ENCODE measurements at places on chromosomes 11 and 22.

DNA sequence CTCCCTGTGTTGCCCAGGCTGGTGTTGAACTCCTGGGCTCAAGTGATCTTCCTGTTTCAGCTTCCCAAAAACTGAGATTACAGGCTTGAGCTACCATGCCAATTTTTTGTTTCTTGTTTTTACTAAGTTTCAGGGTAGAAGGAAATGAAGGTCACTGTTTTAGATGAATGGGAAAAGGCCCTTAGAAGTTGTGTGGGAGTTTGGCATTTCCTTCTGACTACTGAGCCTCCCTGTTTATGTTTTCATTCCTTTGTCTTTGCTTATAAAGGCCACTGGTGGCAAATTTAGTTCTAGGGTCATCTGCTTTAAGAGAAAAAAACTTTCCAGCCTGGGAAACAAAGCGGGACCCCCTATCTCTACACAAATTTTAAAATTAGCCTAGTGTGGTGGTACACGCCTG lies 22.1 kb downstream of the SRPRA start:
- no peak for DNase-seq

DNA sequence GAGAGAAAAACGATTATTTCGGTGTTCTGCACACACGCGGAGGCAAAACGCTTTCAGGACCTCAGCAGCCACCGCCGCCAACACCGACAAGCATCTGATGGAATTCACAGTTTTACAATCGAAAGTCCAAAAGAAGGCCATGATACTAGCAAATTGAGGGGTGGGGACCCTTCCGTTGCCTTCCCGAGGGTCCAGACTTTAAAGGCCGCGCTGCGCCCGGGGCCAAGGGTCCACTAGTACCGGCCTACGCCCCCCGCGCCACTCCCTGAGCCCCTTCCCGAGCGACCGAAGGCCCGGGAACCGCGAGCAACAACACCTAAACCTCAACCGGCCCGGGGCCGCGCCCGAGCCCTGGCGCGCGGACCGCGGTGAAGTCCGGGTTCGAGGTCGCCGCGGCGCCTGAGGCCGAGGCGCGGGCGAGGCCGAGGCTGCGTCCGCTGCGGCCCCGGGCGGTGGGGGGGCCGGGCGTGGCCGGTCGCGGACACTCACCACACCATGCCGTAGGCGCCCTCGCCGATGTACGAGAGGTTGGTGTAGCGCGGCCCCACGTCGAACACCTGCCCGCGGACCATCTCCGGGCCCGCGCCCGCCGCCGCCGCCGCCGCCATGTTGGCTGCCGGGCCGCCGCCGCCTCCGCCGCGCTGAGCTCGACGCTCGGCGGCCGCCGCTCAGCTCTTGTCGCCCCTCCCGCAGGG lies 465 bp downstream of the MAPK1 start:
- DNase-seq, result no peak

DNA sequence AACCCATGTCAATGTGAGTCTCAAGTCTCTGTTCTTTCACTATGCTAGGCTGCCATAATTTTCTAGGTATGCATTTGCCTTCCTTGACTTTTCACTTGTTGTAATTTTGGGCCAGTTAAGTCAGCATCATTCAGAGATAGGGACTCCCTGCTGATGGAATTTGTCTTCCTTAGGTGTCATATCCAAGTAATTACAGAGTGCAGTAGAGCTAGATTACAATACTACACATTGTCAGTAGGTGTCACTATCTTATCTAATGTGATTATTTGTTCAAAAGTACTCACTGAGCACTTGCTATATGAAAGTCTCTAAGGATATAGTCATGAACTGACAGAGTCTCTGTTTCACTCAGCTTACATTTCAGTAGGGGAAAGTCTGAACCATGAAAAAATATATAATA lies 25.0 kb upstream of the SYN3 start:
- no peak for DNase-seq

DNA sequence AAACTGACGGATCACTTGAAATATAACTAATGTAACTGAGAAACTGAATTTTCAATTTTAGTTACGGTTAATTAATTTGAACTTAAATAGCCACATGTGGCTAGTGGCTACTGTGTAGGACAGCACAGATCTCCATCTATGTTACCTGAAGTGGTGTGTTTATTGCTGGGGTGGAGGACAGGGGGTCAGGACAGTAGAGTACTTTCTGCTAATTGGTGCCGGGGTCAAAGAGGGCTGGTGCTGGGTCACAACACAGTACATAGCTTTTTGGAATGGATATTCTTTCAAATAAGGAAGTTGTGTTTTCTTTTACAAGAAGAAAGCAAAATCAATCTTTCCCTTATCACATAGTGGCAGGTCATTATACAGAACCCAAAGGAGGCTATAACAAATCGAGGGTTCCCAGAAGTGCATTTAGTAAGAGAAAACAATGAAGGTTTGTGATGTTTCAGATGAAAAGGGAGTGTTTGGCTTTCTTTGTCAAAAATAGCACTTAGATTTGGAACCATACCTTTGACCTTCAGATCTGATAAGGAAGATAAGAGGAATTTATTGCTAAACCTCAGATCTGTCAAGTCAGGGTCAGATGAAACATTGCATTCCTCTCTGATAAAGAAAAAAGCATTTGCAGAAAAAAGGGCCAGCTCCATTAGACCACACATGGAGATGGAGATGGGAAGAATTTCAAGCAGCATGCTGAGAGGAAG lies 384.5 kb downstream of the AASDHPPT start:
- DNase-seq, result no peak

GRCh38 chr11:5118893-5119292 lies 19.3 kb downstream of the OR52A5 start:
- no peak for DNase-seq

DNA sequence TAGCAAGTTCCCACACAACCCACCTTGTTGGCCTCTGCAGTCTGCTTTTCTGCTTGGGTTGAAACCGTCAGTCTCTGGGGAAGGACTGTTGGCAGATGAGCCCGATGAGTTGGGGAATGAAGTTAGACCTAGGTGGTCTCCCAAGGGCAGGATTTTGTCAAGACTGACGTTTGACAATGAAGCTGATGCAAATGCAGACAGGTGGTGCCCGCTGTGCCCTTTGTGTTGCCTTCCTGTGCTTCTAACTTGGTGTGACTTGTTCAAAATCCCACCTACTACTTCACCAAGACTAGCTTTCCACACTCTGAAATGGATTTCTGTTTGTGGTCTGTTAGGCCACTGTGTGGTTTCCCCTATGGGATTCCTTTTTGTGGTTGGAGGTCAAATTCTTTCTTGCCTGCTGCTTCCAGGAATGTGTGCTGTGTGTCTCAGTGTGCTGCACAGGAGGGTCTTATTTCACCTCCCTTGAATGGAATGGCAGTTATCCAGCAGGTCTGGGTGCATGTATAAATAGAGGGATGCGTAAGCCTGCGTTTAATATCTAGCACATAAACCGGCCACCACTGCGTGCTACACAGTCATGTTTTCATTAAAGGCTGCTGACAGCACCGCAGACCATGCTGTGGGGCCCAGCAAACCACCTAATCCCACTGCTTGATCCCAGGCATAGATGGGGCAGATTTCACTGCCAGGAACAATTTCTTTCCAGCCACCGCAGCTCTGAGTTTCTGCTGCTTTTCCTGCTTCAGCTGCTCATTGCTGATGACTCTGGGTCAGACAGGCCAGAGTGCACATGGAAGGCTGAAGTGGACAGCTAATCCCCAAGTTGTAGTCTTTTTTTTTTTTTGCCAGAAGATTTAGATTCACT lies 44.8 kb downstream of the ADAMTS8 start:
- no peak for DNase-seq

GRCh38 chr11:20355221-20356219 lies 8.0 kb upstream of the HTATIP2 start:
- no peak for DNase-seq

DNA sequence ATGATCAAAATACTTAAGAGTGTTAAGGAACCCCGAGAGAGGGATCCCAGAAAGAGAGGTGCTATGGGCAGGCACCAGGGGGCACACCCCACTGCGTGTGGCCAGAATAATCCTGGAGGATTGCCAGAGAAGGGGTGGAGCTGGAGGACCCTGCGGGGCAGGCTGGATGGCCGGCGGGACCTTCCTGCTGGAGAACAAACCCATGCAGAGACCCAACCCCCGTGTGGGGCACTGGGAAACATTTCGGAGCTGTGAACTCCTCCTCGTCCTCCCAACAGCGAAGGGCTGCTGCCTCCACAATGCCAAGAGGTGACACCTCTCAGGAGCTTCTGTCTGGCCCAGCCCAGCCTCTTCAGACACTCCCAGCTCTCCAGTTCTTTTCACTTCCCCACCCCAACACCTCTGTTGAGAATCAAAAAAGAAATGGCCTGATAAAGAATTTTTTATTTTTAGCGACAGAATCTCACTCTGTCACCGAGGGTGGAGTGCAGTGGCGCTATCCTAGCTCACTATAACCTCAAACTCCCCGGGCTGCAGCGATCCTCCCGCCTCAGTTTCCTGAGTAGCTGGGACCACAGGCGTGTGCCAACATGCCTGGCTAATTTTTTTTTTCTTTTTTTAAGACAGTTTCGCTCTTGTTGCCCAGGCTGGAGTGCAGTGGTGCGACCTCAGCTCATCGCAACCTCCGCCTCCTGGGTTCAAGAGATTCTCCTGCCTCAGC lies 25.6 kb downstream of the RHOD start:
- no peak for DNase-seq
